ENCODE measurements at places on chromosomes 1 and 21.
A peak's percentile ranks its signal among the peaks of the same experiment; 100 is the strongest.

DNA sequence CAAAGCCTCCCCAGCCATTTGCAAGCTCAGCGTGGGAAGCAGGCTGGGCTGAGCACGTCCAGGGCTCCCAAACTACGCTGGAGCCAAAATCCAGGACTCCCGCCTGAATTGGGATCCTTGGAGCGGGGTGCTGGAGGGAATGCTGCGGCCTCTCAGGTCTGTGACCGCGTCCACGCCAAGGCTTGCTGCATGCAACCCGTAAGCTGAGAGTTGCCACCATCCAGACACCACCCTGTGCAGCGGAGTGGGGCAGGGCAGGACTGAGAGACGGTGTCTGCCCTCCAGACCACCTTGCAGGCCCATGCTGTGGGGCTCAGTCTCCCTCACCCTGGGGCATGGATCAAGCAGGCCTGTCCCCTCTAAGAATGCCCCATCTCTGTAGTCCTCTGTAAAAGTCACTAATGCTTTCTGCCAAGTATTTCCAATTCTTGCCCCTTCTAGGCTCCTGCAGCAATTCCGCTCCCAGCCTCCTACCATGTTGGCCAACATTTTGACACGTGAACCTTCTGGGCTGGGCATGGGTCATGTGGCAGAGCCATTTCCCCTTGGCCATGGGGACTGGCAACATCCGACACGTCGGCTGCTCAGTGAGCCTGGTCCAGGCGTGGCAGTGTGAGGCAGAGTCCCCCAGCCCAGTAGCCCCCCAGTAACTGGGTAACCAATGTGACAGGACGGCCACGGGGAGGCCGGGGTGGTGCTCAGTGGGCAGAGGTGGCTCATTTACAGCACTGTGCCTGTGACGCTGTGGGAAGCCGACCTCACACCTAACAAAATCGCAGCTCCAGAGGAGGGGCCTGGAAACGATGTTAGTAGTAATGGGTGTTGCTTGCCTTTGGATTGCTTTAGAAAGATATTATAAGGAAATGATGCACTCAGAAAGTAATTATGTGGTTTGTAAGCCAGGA, 57.9 kb upstream of the PDE9A start:
- no peak for DNase-seq

GRCh38 chr1:38677311-38677710, 182.3 kb downstream of the RRAGC start:
- no peak for DNase-seq

GRCh38 chr1:28147264-28148094, 29.0 kb downstream of the PTAFR start:
- no peak for DNase-seq

GRCh38 chr1:157177733-157178394, 39.7 kb upstream of the ETV3 start:
- no peak for DNase-seq

GRCh38 chr1:70475023-70475422, 64.0 kb downstream of the CTH start:
- no peak for DNase-seq

DNA sequence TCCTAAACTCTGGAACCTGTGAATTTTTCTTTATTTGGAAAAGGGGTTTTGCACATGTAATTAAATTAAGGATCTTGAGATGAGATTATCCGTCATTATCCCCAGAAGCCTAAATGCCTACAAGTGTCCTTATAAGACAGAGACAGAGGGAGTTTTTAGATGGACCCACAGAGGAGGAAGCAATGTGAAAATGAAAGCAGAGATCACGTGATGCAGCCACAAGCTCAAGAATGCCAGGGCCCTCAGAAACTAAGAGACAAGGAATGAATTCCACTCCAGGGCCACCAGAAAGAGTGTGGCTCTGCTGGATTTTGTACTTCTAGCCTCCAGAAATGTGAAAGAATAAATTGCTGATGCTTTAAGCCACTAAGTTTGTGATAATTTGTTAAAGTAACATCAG, 183.6 kb upstream of the UBE2U start:
- DNase-seq = no peak

GRCh38 chr1:116553386-116554115, 17.3 kb downstream of the CD58 start:
- DNase-seq = no peak

DNA sequence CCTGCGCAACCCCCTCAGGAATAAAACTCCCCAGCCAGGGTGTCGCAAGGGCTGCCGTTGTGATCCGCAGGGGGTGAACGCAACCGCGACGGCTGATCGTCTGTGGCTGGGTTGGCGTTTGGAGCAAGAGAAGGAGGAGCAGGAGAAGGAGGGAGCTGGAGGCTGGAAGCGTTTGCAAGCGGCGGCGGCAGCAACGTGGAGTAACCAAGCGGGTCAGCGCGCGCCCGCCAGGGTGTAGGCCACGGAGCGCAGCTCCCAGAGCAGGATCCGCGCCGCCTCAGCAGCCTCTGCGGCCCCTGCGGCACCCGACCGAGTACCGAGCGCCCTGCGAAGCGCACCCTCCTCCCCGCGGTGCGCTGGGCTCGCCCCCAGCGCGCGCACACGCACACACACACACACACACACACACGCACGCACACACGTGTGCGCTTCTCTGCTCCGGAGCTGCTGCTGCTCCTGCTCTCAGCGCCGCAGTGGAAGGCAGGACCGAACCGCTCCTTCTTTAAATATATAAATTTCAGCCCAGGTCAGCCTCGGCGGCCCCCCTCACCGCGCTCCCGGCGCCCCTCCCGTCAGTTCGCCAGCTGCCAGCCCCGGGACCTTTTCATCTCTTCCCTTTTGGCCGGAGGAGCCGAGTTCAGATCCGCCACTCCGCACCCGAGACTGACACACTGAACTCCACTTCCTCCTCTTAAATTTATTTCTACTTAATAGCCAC, 696 bp downstream of the TGFB2 start:
- DNase-seq = no peak

GRCh38 chr1:235867903-235868469, 1.3 kb upstream of the LYST start:
- no peak for DNase-seq

DNA sequence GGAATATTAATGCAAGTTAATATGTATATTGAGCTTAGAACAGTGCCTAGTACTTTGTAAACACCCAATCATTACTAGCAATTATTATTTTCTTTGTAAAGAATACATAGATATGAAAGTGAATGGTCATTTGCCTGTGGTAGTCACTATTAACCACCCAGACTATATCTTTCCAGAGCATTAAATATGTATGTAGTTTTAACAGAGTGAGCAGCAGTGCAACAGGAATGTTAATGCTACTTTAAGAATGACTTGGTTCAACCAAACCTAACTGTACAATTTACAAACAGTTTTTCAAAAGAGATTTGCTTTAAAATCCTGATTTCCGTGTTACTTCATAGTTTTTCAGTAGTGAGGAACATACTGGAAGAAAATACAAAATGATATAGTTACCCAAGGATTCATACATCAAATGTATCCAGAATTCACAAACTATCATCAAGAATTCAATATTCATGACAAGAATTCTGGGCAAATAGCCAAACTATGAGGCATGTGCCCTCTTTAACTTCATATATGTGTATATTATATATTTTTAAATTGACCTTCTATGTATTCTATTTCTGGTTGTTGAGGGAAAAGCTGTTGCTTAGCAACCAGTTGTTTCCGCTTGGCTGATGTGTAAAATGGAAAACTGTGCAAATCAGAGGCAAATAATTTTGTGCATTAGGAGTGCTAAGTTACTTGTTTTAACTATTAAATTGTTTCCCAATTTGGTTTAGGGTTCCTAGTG, 34.9 kb upstream of the IVNS1ABP start:
- DNase-seq = no peak

DNA sequence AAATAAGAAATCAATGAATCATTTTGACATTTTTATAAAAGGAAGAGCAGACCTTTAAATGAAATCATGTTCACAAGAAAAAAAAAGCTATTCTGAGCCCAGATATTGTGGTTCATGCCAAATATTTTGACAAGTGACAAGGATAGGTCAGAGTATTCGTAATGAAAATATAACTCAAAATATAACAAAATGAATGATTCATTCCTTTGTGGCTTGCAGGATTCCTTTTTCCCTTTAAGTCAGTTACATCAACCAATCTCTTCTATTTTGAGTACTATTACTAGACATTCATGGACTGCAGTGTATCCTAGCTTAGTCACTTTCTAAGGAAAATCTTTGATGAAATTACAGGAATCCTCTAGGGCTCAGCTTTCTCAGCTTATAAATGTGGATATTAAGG, 188.7 kb downstream of the COL11A1 start:
- peak; percentile 58 for DNase-seq

GRCh38 chr1:98662356-98662670, 792 bp downstream of the SNX7 start:
- no peak for DNase-seq

- no peak for DNase-seq
Measured at GRCh38 chr21:16588433-16588860, 858.7 kb downstream of the USP25 start.

- DNase-seq = no peak
Measured at GRCh38 chr1:39528082-39528481, 36.6 kb downstream of the BMP8A start.

- no peak for DNase-seq
Measured at GRCh38 chr1:97461782-97462181, 459.1 kb downstream of the DPYD start.

DNA sequence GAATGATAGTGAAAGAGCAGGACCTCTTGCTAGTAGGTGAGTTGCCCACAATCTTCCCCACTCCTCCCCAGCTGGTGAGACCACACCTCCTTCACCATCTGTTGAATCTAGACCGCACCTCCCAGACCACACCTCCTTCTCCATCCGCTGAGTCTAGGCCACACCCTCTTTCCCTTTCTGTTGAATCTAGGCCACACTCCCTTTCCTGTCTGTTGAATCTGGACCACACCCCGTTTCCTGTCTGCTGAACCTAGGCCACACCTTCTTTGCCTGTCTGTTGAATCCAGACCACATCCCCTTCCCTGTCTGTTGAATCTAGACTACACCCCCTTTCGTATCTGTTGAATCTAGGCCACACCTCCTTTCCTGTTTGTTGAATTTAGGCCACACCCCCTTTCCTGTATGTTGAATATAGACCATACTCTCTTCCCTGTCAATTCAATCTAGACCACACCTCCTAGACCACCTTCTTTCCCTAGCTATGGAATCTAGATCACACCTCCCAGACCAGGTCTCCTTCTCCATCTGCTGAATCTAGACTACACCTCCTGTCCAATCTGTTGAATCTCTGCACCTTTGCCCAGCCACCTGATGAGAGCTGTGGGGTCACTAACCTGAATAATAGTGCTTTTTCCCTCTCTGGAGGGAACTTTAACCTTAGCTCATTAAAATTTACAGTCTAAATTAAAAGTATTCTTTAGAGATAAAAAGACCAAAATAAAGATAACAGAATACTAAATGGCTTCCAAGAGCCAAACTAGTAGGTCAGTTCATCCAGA, 116.3 kb downstream of the DAB1 start:
- no peak for DNase-seq

- DNase-seq = no peak
Measured at GRCh38 chr1:164320790-164321731, 237.9 kb upstream of the PBX1 start.

DNA sequence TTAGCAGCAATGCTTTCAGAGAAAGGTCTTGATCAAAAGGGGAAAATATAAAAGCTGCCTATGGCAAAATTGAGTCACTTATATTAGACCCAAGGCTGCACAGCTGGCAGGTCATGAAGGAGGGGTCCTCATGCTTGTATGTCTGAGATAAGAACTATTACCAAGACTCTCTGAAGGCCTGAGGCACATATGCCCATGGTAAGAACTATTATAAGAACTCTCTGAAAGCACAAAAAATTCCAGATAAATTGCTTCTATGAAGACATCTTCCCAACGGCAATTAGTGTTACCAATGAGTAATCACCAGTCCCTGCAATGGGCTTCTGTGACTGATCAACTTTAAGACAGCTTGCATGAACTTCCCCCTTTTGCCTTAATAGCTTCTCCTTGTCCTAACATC, 42.8 kb upstream of the LRIF1 start:
- DNase-seq = no peak

DNA sequence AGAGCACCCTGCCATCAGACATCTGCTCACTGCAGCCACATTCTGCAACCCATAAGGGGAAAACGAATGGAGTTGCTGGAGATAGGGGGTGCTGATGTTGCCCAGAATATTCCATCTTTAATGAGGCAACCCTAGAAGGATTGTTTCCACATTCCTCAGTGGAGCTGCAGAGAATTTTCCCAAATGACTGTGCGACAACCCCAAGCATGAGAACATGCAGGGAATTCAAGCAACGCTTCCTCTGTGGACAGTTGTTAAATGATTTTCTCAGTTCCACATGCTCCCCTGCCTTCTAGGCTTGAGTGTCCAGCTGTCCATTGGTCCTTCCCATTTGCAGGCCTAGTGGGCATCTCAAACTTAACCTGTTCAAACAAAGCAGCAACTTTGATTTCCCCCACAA, 20.5 kb upstream of the UBL4B start:
- no peak for DNase-seq

DNA sequence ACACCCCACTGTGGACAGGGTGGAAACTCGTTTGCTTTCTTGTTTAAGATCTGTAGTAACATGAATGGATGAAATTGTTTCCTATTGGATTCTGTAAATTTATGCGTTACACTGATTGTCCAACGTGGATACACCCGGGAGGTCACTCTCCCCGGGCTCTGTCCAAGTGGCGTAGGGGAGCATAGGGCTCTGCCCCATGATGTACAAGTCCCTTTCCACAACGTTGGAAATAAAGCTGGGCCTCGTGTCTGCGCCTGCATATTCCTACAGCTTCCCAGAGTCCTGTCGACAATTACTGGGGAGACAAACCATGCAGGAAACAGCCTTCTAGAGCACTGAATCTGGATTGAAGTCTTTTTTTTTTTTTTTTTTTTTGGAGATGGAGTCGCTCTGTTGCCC, 1.4 kb downstream of the RCC1 start:
- no peak for DNase-seq

GRCh38 chr1:191350938-191351337, 807.3 kb upstream of the RGS18 start:
- DNase-seq = no peak

GRCh38 chr1:30680879-30681278, 42.5 kb downstream of the MATN1 start:
- DNase-seq = no peak

DNA sequence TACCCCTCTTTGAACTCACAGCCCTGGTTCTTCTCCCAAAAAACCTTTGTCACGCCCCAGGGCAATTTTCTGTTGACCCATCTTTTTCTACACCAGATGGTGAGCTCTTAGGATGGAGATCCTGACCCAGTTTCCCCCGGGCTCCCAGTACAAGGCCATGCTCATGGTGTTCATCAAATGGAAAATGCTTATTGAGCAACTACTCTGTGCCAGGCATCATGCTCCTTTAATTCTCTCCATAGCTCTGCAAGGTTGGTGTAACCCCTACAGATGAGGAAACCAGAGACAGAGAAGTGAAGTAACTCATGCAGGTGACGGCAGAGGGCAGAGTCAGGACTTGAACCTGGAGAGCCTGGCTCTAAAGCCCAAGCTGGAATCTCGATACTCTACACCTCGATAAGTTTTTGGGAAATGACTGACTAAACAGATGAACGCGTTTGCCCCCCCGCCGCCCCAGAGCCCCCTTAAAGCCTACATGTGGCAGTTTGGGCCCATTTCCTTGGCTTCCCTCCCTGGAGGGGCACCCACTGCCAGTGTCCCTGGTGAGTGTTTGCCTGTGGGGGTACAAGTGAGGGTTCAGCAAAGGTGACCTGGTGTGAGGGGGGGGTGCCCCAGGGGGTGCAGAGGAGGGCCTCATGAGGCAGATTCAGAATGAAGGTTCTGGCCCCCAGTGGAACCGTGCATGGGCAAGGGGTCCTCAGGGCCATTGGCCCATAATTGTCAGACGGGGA, 30.2 kb upstream of the RUNX3 start:
- DNase-seq = no peak

- DNase-seq = no peak
Measured at GRCh38 chr1:38028105-38028591, 15.6 kb downstream of the UTP11 start.

GRCh38 chr1:97827887-97828286, 92.9 kb downstream of the DPYD start:
- DNase-seq = no peak

Measured in HS-5 (cell line).